Central memory CD4-positive, alpha-beta T cell (primary cell): ENCODE measurements at places on chromosomes 5 and 9.

- DNase-seq: no peak
These were observed 66.1 kb upstream of the EDIL3 start for GRCh38 chr5:84450617-84451414.

GRCh38 chr9:981491-981898, 5.0 kb downstream of the DMRT3 start:
- no peak for DNase-seq

- DNase-seq: no peak
These were observed 135.6 kb upstream of the PPP1R26 start for GRCh38 chr9:135343837-135344522.

- no peak for DNase-seq
These were observed 218.8 kb upstream of the TBCA start for GRCh38 chr5:77994943-77995342.

DNA sequence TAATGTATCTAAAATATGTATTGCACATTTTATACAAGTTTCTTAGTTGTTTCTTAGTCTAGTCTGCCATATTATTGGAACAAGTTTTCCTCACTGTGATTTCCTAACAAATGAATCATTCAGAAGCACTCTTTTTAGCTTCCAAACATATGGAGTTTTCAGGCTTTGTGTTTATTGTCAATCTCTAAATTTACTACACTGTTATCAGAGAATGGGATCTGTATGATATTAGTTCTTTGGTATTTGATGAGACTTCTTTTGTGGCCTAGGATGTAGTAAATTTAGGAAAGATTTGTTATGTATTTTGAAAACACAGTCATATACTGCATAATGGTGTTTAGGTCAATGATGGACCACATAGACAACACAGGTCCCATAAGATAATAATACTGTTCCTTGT, 25.7 kb downstream of the SREK1IP1 start:
- DNase-seq: no peak

GRCh38 chr5:53965459-53965858, 344.9 kb downstream of the ARL15 start:
- DNase-seq: no peak

- DNase-seq: no peak
These were observed 59.8 kb downstream of the DOCK2 start for GRCh38 chr5:169696621-169697510.
